EL (cell line): ENCODE measurements at places on chromosomes 16 and 17.

GRCh38 chr17:71327376-71328059 lies 793.3 kb upstream of the SOX9 start:
- peak; percentile 21 for DNase-seq

- DNase-seq: peak; percentile 58
These were observed at the start of gene YBX2 for GRCh38 chr17:7294614-7295153. YBX2 (minus strand) TSS chr17:7294639; CDS start chr17:7294500, 139 bp downstream.

- DNase-seq: no peak
These were observed 70.8 kb downstream of the XPO6 start for GRCh38 chr16:28140788-28141618.

DNA sequence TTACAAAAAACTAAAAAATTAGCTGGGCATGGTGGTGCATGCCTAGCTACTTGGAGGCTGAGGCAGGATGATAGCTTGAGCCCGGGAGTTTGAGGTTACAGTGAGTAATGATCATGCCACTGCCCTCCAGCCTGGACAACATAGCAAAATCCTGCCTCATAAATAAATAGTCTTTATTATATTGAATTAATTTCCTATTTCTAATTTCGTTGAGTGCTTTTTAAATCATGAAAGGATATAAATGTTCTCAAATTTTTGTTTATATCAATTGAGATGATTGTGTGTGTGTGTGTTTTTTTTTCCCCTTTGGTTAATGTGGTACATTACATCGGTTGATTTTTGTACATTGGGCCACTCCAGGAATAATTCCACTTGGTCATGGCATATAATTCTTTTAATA lies 32.0 kb upstream of the AQP8 start:
- peak; percentile 15 for DNase-seq

DNA sequence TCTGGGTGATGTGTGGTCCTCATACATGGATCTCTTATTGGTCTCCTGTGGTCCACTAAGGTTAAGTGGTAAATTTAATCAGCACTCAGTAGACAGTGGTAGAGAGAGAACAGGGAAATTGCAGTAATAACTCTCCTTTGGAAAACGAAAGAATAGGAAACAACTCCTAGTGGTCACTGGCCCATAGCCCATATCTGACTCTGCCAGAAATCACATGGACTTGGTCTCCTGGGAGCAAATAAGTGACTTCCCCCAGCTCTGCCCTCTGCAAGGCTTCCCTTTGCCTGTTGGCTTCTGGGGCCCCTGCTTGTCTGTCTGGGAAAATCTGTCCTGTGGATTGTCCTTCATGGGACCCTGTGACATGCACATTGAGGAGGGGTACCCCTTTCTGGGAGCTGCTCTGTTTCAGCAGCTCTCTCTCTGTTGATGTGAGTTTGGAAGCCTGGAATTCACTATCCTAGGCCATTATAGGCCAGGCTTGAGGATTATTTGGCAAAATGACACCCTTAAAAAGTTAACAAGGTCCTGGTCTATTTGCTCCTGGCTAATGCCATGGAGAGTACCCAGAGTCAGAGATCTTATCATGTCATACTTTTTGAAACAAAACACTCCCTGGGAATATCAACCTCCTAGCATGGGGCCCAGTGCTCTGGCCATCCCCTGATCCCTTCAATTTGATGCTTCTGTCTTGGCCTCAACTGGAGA lies 58.0 kb upstream of the HNF1B start:
- peak; percentile 55 for DNase-seq

- no peak for DNase-seq
These were observed 25.8 kb upstream of the IRF8 start for GRCh38 chr16:85873153-85873552.

GRCh38 chr17:16478649-16479048 lies 13.3 kb downstream of the LRRC75A start:
- DNase-seq: no peak

- DNase-seq: no peak
These were observed 65.9 kb downstream of the CDYL2 start for GRCh38 chr16:80738521-80738920.

DNA sequence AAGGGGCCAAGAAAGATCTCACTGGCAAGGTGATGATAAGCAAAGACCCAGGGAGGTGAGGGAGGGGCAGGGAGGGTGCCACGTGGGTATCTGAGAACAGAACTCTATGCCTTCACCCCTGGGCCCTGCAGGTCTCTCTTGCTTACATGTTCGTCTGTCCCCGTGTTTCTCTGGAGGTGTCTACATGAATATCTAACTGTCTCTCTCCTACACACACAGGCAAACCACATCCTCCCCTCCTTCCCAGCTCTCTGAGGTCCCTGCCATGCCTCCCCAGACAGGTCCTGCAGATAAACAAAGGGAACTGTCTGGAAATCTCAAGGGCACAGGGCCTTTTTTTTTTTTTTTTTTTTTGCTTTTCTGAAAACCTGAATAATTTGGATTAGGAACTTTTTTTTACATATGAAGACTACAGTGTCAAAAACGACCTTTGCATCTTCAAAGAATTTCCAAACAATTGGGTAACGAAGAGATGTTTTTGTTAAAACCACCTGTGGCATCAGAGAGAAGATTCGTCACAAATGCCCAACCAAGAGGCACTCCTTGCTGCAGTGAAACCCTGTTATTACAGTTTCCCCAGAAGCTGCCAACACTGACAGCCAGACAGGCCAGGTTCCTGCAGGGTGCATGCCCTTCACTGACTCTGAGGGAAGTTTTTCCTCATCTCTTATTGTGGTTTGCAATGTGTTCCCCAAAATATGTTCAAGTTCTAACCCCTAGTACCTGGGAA lies 17.8 kb downstream of the PLLP start:
- no peak for DNase-seq

- DNase-seq: no peak
These were observed 9.3 kb upstream of the ZNF500 start for GRCh38 chr16:4776141-4776705.

GRCh38 chr17:732067-732901 lies at the start of gene TLCD3A:
TLCD3A (plus strand) TSS chr17:732596; CDS start chr17:732648, 52 bp downstream.
- DNase-seq: peak; percentile 72

DNA sequence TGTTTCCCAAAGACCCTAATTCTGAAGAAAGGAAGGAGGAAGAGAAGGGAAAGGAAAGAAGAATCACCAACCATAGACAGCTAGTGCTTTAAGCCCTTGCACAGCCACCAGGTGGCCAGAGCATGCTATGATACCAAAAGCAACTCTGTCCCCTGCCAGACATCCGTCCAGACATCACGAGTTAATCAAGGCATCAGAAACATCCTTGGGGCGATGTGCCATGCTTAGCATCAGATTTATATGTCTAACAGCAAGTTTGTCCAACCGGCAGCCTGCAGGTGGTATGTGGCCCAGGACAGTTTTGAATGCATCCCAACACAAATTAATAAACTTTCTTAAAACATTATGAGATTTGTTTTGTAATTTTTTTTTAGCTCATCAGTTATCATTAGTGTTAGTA lies 2.9 kb upstream of the CRYBA1 start:
- DNase-seq: peak; percentile 45

DNA sequence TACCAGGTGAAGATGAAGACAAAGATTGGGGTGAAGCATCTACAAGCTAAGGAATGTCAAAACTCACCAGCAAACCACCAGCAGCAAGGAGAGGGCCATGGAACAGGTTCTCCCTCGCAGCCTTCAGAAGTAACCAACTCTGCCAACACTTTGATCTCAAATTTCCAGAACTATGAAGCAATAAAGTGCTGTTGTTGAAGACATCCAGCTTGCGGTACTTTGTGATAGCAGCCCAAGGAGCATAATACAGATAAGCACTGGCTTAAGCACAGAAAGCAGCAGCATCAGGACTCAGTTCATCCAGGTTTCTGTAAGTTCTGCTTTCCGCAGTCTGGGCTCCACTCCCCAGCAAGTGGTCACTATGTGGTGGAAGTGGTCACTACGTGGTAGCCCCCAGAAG lies 16.0 kb upstream of the CDRT4 start:
- no peak for DNase-seq

GRCh38 chr17:77526728-77527350 lies 386.1 kb downstream of the SEC14L1 start:
- DNase-seq: no peak

- DNase-seq: no peak
These were observed 3.8 kb upstream of the RPL23 start for GRCh38 chr17:38857271-38857670.

- DNase-seq: peak; percentile 42
These were observed 305.4 kb downstream of the CEP112 start for GRCh38 chr17:65886315-65887245.

GRCh38 chr16:52741351-52741750 lies 194.4 kb upstream of the TOX3 start:
- no peak for DNase-seq

DNA sequence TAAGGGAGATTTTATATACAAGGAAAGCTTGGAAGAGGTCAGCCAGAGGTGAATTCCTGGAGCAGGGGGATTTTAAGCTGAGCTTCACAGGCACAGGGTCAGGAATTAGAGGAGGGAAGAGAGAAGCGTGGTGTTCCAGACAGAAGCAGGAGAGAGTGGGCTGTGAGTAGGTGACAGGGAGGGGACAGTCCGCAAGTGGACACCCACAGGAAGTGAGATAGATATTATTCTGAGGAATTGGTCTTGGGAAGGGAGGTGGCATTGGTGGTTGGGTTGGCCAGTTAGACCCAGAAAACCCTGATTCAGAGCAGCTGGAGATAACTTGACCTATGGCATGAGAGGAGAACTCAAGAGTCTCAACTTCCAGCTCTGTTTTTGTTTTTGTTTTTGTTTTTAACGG lies 14.7 kb downstream of the PHB1 start:
- no peak for DNase-seq

DNA sequence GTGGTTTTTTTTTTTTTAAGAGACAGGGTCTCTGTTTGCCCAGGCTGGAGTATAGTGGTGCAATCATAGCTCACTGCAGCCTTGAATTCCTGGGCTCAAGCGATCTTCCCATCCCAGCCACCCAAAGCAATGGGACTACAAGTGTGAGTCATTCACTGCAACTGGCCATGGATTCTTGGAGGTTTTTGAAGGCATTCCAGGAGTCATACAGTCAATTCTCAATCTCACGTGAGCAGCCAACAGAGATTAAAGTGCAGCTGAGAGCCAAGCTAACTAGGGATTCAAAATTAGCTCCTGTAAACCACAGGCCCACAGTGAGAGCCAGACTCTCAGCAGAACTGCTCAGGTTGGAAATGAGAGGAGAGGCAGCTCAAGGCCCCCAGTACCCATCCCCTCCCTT lies 30.2 kb downstream of the XPO6 start:
- DNase-seq: peak; percentile 97

GRCh38 chr17:80110447-80110812 lies 9.0 kb downstream of the GAA start:
- DNase-seq: no peak

- no peak for DNase-seq
These were observed 6.3 kb downstream of the CMTM4 start for GRCh38 chr16:66690106-66690847.

DNA sequence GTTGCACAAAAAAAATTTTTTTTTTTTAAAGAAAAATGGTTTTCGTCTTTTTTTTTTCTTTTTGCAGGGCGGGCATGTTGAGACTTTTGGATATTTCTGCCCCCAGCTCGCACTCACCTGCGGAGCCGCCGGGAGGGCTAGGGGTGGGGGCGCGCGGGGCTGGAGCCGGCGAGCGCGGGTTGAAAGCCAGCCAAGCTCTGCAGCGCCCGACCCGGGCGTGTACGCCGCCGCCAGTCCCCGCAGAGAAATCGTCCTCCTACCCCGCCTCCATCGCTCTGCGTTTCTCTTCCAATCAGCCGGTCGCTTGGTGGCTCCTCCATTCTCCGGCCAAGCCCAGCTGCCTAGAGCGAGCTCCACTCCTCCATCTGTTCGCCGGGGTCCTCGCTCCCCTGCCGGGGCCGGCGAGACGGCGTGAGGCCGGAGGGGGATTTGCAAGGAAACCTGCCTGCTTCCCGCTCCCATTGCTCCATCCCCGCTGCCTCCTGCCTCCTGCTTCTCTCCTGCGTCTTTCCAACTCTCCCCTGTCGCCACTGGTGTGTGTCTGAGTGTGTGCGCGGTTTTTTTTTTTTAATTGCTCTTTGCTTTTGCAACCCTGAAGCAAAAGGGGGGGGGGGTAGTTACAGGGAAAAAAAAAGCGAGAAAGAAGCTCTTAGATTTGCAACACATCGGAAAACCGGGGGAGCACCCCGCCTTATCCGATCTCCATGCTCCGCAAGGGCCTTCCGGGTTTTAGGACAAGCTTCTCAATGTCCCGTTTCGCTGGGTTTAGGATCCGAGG lies 1.8 kb upstream of the UBTF start:
- DNase-seq: peak; percentile 84

GRCh38 chr17:77926981-77927380 lies 31.5 kb upstream of the TNRC6C start:
- DNase-seq: no peak

DNA sequence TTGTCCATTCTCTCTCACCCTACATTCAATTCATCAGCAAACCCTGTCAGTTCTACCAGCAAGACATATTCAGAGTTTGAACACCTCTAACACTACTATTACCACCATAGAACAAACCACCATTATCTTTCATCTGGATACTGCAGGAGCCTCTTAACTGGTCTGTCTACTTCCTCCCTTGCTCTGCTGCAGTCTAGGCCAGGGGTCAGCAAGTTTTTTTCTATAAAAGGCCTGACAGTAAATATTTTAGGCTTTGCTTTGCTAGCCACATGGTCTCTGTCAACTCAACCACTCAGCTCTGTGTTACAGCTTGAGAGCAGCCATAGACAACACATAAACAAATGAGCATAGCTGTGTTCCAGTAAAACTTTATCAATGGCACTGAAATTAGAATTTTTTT lies 13.8 kb downstream of the KCTD19 start:
- peak; percentile 27 for DNase-seq

DNA sequence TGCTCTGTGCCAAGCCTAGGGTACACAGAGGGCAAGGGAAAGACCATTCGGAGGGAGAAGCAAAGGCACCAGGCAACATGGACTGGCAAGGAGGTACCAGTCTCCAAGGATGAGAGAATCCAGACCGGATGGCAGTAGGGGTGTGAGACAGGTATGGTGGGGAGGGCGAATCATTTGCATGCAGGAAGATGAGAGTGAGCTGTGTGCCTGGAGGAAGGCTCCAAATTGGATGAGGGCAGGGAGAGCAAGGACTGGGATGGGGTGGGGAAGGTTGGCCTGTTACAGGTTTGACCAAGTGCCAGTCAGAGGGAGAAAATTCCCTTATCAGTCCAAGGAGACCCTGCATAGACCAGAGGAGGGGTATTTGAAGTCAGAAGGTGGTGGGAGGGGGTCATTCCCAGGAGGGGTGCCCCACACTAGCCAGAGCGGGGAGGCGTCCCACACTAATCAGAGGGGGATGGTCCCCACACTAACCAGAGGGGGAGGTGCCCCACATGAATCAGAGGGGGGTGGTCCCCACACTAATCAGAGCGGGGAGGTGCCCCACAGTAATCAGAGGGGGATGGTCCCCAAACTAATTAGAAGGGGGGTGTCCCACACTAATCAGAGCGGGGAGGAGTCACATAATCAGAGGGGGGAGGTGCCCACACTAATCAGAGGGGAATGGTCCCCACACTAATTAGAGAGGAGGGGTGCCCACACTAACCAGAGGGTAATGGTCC lies 737 bp downstream of the CANT1 start:
- DNase-seq: no peak

GRCh38 chr17:50169121-50169764 lies 3.4 kb downstream of the SGCA start:
- peak; percentile 78 for DNase-seq
